Adipocyte (in vitro differentiated cells): ENCODE measurements at places on chromosomes 4 and X.
A peak's percentile ranks its signal among the peaks of the same experiment; 100 is the strongest.

DNA sequence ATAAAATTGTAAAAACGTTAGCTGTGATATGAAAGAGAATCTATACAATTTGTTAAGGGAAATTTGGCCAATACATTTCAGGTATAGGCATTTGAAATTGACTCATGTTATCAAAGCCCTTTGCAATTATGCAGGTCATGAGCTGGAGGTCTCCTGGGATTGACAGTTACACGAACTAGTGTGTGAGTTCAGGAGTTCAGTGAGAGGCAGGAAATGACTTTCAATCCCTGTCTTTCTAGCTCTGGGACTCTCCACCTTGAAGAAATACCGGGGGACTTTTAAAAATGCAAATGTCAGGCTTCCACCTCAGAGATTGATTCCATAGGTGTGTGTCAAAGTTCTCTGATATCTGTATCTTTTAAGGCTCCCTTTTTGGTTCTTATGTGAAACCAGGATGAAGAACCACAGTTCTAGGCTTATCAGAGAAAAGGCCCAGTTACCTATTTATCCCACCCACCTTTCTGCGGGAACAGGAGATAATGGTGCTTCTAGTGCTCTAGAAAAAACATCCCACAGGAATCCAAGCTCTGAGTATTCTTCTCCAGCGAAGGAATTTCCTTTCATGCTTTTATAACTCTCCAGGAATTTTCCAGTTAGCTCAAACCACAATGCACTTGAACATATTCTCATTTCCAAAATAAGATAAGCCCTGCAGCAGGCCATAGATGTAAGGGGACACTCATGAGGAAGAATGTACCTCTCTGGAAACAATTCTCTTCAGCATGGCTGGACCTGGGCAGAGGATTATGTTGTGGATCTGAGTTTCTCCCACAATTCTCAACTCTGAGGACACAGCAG, 501.0 kb downstream of the IDS start:
- DNase-seq = no peak

- DNase-seq = no peak
Measured at GRCh38 chr4:128449251-128449650, 161.6 kb upstream of the PGRMC2 start.

DNA sequence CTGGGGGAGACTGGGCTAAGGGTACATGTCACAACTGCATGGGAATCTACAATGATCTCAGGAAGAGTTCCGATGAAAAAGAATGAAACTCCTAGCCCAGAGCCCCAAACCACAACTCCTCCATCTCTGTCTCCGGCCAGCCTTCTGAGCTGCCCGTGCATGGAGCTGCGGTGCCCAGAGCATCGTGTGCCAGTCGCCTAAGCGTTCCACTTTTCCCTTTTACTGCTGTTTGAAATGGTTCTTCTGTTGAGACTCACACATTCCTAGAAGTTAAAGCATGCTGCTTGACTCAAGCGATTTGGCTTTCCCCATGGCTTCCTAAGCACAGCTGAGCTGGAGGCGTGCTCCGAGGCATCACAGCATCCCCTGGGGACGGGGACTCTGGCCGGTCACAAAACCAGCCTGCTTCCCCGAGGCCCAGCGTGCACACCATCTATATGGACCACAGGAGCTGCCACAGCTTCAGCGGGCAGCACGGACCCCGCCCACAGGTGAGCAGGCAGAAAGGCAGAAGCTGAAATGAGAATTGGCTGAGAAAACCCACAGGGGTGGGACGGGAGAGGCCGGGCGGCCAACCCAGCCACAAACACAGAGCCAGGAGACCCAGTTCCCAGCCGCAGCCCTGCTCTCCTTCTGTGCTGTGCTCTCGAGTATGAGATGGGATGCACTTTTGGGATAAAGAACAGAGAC, 5.0 kb downstream of the CCNQ start:
- no peak for DNase-seq

DNA sequence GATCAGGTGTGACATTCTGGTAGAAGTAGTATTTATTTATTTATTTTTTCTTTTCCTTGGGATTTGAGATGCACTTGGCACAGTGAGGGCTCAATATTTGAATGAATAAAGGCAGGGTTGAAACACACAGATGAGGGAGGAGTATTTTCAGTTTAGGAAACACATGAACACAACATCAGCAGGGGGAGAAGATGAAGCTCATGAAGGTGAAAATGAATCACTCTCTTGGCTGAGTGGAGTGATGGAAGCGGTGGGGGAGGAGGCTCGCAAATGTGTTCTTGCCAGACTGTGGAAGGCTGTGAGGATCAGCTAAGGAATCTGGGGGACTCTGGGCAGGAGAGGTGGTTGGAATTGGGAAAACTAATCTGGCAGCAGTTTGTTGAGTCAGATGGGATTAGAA, 55.3 kb downstream of the ARHGAP10 start:
- DNase-seq = no peak

- DNase-seq = no peak
Measured at GRCh38 chr4:40190019-40190418, 6.8 kb upstream of the RHOH start.

DNA sequence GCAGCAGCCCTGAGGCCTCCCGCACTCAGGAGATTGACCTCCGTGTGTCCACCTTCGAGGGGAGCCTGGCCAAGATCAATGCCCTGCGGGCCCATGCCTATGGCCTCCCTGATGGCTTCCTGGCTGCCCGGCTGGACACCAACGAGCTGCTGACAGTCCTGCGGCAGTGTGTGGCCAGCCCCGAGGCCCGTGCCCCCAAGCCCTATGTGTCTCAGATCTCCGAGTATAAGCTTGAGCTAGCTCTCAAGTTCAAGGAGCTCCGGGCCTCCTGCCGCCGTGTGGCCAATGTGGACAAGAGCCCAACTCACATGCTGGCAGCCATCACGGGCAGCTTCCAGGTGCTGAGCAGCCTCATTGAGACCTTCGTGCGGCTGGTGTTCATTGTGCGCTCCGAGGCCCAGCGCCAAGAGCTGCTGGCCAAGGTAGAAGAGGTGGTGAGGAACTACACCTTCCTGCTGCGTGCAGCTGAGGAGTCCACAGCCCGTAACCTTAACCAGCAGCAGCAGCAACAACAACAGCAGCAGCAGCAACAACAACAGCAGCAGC, 25.5 kb upstream of the PRPS1 start:
- DNase-seq = no peak

DNA sequence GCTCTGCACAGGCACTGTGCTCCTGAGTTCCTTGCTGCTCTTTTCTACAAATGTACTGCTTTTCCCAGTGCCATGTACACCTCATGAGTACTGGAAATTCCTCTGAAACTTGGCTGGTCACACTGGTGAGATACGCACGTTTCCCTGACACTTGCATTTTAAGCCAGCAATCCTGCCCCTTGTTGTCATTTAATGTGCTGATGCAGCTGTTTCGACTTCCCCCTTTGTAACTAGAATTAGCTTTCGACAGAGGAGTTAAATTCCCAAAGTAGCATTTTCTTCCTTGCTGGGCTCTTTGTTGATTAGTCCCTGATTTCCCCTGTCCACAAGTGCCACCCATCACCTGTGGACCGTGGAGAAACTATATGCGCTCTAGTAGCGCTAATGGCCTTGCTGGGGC, 77.5 kb downstream of the IQCM start:
- DNase-seq = no peak

DNA sequence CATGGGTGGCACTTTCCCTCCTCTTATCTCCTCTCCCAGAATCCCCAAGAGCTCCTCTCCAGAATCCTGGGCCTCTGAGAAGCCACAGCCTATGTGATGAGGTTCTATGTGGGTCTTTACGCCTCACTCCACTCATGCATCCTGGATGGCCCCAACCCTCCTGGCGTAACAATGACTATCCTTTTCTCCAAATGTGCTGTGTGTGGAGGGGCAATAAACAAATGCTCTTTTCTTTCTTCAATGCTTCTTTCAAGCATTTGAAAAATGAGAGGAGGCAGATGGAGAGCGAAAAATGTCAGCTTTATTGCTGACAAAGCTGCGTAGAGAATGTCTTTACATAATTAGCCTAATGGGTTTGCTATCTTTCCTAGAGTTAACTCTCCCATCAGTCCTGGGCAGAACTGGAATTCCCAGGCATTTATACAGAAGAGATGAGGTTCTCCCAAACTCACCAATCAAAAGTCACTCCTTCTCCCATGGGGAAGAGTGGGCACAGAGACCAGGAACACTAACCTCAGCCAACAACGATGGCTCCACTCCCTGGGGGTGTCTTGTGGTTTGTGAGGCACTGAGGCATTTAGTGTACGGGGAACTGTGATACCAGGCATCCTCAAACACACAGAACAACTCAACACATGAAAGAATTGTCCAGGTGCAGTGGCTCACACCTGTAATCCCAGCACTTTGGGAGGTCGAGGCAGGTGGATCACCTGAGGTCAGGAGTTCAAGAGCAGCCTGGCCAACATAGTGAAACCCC, 118.9 kb upstream of the SLC34A2 start:
- no peak for DNase-seq

- DNase-seq = no peak
Measured at GRCh38 chr4:94979621-94980020, 221.9 kb downstream of the BMPR1B start.

DNA sequence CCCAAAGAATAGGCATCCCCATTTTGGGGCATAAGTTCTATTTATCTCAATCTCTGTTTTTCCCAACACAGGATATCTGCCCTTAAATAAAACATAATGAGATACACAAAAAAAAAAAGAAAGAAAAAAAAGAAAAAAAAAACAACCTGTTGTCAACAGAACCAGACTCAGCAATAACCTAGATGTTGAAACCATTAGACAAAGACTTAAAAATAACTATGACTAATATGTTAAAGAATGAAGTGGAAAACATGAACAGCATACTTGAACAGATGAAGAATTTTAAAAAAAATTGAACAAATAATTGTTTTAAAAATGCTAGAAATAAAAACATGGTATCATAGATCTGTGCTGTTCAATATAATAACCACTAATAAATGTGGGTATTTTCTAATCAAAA, 93.4 kb upstream of the RXFP1 start:
- DNase-seq = peak; percentile 22

DNA sequence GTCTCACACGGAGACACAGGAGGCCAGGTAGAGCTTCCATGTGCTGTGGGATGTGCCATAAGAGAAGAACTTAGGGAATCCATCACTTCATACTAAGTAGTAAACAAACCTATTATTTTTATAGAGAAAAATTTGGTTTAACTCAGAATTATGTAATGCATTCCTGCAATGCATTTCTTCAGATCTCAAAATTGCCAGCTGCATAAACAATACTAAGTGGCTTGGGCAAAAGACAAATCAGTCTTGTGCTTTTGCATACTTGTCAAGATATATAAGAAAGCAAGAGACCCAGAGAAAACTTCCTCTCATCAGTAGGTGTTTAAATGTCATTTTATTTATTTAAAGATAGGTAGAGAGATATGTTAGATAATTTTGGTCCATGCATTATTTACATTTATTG, 382.1 kb upstream of the CTSO start:
- peak; percentile 41 for DNase-seq

DNA sequence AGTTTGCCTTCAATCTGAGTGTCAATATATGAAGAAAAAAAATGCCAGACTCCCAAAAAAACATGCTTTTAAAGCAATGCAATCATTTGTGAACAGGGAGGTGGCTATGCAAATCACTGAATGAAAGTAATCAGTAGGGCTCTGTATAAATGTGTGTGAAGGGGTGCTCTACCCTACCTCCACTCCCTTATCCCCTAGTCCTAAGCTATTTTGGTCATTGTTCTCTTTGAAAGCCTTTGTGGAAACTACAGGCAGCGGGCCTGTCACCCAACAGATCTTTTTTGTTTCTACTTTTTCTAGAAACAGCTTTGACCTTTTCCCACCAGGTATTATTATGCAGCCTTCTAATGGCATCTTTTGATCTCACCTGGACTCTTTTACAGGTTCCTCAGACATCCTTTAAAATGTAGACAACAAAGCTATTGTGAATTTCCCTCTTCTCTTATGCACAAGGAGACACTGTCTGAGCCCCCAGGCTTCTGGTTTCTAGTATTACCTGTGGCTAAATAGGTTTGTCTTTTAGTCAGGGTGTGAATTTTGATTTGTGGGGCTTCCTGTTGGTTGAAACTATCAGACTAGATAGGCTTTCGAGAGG, 9.2 kb downstream of the BOD1L1 start:
- no peak for DNase-seq

DNA sequence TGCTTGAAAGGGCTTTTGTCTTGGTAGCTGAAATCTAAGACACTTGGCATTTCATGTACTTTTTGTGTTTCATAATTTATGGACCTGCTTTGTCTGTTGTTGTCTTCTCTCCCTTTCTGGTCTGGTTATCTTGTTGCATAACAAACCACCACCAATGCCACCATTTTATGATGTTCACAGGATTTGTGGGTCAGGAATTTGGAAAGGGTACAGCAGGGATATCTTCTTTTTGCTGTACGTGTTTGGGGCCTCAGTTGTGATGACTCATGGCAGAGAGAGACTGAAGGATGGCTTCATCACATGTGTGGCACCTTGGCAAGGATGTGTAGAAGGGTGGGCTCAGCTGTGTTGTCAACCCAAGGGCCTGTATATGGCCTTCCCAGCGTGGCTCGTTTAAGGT, 35.2 kb downstream of the KDM6A start:
- no peak for DNase-seq

DNA sequence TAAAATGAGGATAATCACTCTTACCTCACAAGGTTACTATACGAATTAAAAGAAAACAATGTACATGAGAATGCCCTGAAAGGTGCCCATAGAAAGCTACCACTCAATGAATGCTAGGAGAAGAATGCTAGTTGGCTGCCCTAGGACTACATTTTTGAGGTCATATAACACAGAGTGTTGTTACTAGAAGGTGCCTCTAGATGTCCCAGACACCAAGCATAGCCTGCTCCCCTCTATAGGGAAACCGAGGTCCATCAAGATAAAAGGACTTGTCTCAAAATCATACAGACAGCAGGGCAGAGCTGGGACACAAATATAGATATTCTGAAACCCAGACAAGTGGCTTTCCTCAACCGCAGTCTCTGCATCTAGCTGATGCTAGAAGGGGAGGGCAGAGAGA, 147.0 kb upstream of the ARHGEF9 start:
- no peak for DNase-seq

- no peak for DNase-seq
Measured at GRCh38 chr4:90349636-90350035, 222.4 kb downstream of the CCSER1 start.

DNA sequence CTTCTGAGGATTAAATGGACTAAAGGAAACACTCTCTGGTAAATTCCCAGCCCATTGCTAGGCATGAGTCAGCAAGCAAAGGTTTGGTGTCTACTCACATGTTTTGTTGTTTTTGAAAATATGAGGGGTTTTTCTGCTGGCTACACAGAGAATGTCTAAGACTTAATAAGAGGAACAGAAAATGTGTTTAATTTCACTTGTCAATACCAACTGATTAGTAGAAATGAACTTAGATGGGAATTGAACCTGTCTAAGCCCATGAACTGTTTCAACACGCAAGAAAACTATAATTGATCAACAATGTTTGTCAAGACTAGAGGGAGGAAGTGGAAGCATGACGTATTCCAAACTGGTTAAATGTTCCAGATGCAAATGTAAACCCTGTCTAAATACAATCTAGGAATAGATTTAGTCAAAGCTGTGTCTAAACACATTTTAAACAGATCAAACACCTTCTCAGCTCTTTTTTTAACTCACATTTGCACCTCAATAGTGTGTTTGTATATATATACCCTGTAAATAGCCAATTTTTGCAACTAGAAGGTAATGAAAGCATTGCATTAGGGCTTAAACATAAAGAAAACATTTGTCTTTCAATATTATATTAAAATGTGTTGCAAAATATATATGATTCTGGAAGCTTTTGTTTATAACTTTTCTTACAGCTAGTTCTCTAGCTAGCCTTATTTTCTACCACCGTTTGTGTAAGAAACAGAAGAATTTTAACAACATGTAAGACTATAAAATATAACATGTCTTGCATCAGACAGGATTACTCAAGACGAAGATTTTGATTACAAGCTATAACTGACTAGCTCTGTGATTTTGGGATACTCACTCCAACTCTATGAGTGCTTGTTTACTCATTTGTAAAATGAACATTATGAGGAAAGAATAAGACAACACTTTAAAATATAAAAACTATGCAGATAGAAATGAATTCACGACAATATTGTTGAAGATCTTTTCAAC, 607.8 kb downstream of the FSTL5 start:
- DNase-seq = peak; percentile 71
